Activated CD8-positive, alpha-beta memory T cell treated with anti-CD3 and anti-CD28 coated beads for 1 hour (primary cell): ENCODE measurements at places on chromosomes 2 and 18.

DNA sequence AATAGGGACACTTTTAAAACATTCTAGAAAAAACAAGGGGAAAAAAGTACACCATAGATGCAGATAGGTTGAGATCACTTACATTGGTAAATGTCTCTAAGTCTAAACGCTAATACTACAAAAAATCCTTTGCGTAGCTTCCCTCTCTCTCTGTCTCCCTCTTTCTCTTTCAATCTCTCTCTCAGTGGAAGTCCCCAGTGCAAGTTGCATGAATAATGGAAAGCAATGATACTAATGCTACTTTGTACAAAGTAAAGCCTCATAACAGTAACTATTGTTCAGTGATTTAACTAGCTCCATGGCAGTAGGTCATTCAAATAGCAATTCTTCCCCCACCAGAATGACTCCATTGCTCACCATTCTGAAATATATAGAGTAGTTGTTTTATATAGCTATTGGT lies 12.8 kb downstream of the MEIS1 start:
- DNase-seq, result no peak

GRCh38 chr2:15517793-15518192 lies 43.3 kb downstream of the NBAS start:
- no peak for DNase-seq

DNA sequence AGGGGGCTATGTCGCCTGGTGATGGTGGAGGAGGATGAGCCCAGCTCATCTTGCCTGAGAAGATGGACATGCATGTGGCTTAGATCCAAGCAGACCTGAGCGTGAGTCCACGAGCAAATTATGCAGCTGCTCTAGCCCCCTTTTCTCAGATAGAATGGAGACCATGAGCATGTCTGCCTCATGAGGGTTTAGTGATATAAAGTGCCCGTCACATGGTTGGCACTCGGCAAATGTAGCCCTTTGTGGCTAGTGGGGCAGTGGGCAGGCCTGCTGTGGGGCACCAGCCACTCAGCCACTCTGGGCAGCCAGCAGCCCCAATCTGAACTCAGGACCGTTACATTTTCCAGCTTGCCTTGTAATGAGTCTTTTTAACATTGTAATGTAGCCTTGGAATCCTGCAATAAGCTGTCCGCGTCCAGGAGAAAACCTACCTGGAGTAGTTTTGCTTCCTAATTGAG lies 92.1 kb upstream of the HS6ST1 start:
- no peak for DNase-seq

DNA sequence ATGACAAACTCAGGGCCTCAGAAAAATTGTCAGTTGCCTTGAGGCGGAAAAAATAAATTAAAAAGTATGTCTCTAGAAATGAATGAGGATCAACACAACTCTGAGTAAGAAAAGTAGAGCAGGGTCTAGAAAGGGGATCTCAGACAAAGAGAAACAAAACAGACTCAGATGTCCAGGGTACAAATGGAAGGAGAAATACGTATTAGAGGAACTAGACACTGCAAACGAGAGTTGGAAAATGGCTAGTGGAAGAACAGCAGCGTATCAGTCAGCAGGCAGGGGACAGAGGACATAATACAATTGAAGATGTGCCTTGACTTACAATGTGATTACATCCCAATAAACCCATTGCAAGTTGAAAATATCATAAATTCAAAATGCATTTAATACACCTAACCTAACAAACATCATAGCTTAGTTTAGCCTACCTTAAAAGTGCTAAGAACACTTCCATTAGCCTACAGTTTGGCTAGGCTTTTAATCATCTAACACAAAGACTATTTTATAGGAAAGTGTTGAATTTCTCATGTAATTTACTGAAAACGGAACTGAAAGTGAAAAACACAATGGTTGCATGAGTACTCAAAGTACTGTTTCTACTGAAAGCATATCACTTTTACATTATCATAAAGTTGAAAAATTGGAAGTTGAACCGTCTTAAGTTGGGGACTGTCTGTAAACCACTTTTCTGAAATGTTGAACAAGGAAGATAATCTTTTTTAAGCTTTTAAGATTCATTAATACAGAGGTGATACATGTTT lies 182.8 kb downstream of the NBAS start:
- no peak for DNase-seq

- no peak for DNase-seq
These were observed 1690.7 kb upstream of the TMEFF2 start for GRCh38 chr2:193885419-193885818.

DNA sequence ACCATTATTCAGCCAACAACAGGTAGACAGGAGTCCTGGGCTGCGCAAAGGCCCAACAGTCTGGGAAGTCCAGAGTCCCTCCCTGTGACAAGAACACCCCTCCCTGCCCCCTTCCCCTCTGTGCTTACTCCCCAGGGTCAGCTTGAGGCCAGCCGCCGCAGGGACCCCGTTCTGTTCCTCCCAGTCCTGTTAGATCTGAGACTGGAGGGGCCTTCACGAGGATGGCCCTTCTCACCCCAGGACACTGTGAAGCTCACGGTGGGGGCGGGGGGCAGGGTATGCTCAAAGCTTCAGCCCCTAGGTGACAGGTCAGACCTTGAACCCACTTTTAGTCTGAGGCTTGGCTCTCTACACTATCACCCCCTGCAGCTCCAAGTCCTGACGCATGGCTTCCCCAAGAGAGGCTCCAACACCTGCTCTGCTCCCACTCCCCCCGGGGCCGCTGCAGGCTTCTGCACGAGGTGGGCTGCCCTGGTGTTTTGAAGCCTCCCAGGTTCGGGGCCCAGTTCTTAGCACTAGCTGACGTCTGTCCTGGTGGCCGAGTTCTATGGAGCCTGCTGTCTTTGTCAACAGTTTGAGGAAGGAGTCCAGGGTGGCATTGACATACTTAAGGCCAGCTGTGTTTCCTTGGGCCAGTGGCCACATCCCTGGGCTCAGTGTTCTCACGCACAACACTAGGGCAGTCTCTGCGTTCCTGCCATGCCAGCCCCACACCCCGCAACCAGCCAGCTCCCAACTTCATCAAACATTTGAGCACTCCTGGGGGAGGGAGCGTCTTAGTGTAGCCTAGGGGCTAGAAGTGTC lies 37.2 kb upstream of the HPCAL1 start:
- no peak for DNase-seq

GRCh38 chr2:226873051-226873620 lies 37.3 kb downstream of the RHBDD1 start:
- DNase-seq, result no peak

GRCh38 chr2:113709022-113709421 lies 47.4 kb downstream of the SLC35F5 start:
- DNase-seq, result no peak

- DNase-seq, result no peak
These were observed 154.8 kb downstream of the ZEB2 start for GRCh38 chr2:144364944-144365738.

GRCh38 chr2:10232096-10232815 lies 70.4 kb upstream of the HPCAL1 start:
- DNase-seq, result no peak

DNA sequence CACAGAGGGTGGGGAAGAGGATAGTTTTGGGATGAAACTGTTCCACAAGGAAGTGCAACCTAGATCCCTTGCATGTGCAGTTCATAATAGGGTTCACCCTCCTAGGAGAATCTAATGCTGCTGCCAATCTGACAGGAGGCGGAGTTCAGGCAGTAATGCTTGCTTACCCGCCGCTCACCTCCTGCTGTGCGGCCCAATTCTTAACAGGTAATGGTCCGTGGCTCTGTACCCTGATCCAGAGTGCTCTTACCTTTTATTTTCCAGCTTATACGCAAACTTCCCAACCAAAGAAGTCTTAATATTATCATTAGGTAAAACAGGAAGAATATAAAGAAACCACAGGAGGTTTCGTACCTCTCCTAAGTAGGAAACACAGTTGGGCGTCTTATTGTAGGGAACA lies 82.7 kb upstream of the CD302 start:
- DNase-seq, result no peak

DNA sequence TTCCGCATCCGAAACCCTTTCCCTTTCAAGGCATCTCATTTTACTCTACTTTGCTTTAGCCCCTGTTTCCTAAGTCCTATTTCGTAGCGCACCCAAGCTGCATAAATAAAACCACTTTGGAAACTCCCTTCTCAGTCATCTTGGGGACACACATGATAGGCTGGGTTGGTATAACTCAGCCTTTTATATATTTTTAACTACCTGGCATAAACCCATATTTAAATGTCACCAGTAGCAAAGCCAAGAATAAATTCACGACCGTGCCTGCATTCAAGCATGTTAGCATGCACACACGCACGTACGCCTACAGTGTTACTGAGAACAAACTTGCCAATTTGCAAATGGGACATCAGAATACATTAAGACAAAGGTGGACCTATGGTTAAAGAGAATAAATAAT lies 564.7 kb upstream of the PIK3C3 start:
- no peak for DNase-seq

DNA sequence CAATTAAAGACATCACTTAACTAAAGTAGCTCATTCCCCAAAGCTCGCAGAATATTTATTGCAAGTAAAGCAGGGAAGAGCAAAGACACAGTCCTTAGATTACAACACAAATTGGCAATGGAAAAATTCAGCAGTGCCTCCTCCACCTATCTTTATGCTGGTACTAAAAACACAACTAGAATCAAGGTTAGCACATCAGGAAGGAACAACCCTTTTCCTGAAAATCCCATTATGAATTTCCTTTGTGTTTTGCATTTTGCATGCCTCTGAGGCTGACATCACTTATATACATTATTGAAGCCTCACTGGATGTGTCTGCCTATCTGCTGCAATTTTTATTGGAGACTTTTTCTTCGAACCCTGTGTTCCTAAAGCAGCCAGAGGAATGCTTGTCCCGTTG lies 193.8 kb upstream of the STK17B start:
- DNase-seq, result no peak

GRCh38 chr2:111679202-111679601 lies 204.8 kb downstream of the ANAPC1 start:
- DNase-seq, result no peak

GRCh38 chr2:2870106-2870505 lies 507.5 kb downstream of the EIPR1 start:
- DNase-seq, result no peak
